KBM-7 (cell line): ENCODE measurements at places on chromosomes 2 and 18.

GRCh38 chr18:4352746-4353551, 102.2 kb downstream of the DLGAP1 start:
- no peak for DNase-seq

- peak; percentile 45 for DNase-seq
Measured at GRCh38 chr18:56789004-56789888, 138.1 kb downstream of the WDR7 start.

DNA sequence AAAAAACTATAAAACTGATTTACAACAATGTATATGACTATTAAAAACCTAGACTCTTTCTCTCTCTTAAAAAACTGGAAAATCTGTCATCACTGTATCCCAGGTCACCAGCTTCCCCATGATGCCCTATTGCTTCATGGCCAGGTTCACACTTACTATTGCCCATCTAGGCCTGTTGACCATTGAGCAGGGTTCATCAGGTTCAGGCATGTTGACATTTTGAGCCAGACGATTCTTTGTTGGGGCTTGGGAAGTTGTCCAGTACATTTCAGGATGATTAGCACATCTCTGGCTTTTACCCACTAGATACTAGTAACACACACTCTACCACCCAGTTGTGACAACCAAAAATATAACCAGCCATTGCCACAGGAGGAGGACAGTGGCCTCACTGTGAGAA, 26.9 kb upstream of the RAB27B start:
- no peak for DNase-seq

DNA sequence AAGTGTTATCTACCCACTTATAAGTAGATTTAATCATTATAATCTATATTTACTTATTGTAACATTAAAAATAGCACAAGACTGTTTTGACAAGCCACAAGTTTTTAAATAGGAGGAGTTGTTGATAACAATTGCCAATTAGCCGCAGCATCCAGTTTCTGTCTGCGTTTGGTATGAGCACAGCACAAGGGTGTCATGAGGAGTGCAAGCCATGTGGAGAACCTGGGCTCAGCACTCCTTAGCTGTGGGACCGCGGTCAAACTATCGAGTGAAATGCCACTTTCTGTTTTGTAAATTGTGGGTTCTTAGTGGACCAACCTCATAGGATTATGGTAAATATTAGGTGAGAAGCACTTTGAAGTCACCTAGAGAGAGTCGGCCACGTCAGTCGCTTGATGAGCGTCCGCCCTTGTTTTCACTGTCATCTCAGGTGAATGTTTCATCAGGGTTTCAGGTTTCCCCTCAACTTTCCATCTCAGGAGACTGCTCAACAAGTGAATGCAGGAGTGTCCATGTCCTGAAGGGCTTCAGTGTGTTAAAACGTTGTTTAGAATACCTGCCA, 294.5 kb downstream of the ZNF407 start:
- no peak for DNase-seq

DNA sequence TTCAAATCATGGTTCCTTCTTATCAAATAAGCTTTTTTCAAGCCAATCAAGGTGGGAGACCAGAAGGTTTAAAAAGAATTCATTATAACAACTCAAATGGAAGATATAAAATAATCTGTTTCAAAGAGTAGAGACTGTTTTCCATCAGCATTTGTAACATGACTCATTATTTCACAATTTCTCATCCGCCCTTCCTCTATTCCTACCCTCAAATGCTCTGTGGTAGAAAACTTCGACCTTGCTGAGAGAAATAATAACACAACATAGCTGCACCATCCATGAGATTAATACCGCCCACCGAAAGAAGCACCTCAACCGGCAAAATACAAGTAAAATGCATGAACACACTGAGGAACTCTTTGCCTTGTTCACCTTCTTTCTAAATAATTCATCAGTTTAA, 2039.2 kb upstream of the CELF4 start:
- DNase-seq = no peak

DNA sequence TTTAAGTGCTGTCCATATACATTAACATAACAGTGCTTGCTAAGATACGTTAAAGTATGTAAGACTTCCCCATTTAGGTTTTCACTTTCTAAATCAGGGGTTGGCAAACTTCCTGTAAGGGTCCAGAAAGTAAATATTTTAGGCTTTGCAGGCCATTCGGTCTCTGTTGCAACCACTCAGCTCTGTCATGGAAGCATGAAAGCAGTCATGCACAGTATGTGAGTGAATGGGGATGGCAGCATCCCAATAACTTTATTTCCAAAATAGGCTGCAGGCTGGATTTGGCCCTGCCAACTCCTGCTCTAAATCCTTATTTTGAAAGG, 128.7 kb downstream of the PLA2R1 start:
- peak; percentile 67 for DNase-seq

DNA sequence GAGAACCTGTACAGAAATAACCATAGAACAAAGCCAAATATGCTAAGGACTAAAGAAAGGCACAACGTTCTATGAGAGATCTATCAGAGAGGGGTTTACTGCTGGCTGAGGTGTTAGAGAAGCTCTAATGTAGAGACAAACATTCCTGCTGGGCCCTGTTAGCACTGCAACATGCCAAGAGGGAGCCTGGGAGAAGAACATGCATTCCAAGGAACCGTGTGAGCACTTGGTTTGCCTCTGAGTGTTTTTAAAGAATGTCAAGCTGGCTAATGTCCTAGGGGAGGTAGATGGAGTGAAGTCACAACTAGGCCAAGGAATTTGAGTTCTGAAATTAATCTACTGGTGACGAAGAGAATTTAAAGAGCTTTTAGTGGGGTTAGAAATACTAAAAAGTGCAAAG, 384.3 kb upstream of the LYPD1 start:
- DNase-seq = no peak

GRCh38 chr18:22556222-22557167, 138.8 kb upstream of the CTAGE1 start:
- DNase-seq = no peak

GRCh38 chr18:62844850-62845643, 129.7 kb downstream of the PHLPP1 start:
- no peak for DNase-seq

GRCh38 chr2:65658881-65659280, 226.5 kb upstream of the SPRED2 start:
- DNase-seq = no peak

DNA sequence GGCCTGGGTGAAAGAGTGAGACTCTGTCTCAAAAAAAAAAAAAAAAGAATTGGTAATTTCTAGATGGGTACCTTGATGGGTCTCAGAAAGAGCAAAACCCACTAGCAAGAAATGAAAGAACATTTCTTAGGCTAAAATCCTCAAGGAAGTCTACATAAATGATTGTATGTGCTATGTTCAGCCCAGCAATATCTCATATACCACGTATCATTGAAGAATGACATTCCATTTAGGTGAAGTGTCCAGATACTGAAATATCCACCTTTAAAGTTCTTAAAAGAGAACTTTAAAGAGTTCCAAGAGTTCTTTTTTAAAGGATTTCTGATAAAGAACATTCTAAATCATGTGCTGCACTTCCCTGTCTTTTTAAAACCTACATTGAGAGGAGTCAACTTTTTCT, 19.2 kb downstream of the NRP2 start:
- no peak for DNase-seq

DNA sequence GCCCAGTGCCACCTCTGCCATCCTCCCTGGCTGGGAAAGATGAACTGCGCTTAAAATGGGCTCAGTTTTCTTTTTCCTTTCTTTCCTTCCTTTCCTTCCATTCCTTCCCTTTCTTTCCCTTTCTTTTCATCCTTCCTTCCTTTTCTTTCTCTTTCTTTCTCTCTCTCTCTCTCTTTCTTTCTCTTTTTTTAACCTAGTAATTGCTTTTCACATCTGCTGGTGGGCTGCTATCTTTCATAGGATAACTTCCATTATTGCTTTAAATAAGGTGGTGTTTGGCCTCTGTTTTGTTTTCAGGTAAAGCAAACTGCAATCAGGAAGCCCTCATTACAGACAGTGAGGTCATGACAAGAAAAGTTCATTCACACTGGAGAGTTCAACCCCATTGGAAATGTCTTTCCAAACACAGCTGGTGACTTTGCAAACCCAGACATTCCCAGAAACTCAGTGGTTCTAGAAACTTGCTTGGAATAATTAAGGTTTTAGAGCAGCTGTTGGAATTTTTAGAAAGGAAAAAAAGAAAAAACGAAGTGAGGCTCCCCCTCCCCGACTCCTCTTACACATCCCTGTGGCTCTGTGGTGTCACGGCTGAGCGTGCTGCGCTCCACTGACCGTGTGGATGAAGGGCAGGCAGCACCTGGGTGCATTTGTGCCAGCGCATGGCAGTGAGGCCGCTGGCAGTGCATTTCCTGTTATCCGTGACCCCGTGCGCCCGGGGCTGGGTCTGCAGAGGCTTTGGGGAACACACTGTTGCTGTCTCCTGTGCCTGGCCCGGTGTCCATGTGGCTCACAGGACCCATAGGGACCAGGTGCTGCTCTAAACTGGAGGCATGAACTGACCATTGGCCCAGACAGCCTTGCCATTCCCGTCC, 76.9 kb downstream of the MBP start:
- peak; percentile 33 for DNase-seq

GRCh38 chr18:79819968-79820351, 22.2 kb downstream of the KCNG2 start:
- peak; percentile 90 for DNase-seq

- no peak for DNase-seq
Measured at GRCh38 chr2:111668274-111668616, 215.7 kb downstream of the ANAPC1 start.

DNA sequence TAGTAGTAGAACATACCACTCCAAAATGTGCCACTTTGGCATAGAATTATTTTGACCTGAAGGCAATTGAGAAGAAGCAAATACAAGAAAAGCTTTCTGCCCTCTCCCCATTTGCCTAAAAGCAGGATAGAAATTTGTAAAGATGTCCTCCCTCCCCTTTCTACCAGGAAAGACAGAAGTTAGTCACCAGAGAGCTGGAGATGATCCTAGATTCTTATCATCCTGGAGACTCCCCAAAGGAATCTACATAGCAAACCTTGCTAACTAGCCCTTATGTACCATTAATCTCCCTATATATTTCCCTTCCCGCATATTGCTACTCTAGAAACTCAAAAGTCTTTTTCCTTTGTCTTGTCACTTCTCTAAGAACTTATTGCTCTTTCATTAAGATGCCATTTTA, 12.6 kb upstream of the TMEM37 start:
- DNase-seq = no peak

- DNase-seq = no peak
Measured at GRCh38 chr2:238518172-238518820, 91.6 kb downstream of the ASB1 start.

- no peak for DNase-seq
Measured at GRCh38 chr2:63780518-63781155, 61.1 kb upstream of the UGP2 start.

GRCh38 chr2:217909156-217909820, 93.5 kb downstream of the TNS1 start:
- DNase-seq = no peak

DNA sequence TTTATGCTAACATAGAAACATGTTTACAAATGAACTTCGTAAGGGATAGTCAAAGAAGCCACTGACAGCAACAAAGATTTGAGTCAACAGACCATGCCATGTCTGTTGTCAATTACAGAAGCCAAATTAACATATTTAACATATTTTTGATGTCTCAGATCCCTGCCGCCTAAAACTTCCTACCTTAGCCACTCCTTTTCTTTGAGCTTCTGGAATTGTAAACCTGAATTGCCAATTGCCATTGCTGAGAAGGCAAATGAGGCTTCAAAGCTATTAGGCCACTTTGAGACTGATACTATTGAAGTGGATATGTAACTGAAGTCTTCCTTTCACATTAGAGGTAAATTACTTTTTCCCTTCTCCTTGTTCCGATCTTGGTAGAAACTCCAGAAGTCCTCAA, 66.0 kb upstream of the DSEL start:
- DNase-seq = no peak

GRCh38 chr2:25426326-25426725, 84.6 kb upstream of the DNMT3A start:
- no peak for DNase-seq

- peak; percentile 32 for DNase-seq
Measured at GRCh38 chr2:74267068-74267467, 68.7 kb downstream of the MTHFD2 start.

GRCh38 chr18:68666381-68666780, 48.5 kb downstream of the TMX3 start:
- no peak for DNase-seq
